ENCODE measurements at places on chromosomes 13 and 19. TPM values are rescaled to one million over a fixed set of nuclear protein-coding genes. Genes with fewer than 3 reads are reported as not detected.
A peak's percentile ranks its signal among the peaks of the same experiment; 100 is the strongest.

- no peak for DNase-seq
These were observed 13.0 kb downstream of the LRP3 start for GRCh38 chr19:33207040-33207620.

C19orf67 gene
- total RNA-seq = not detected

DNA sequence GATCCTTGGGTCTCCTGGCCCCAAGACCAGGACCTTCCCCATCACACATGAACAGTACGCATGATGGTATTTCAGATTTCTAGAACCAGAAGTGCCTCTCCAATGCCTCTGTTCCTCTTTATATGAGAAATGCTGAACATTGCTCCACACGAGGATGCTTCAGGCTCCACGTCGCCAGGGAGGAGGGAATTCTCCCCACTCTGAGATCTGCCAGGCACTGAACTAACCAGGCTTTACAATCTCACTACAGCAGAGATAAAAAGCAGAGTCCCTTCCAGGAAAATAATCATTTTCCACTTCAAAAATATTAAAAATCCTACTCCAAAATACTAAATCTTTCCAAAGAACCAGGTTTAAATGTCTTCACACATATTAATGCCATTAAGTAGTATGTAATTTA, 10.4 kb downstream of the DOCK9 start:
- DNase-seq = no peak

- no peak for DNase-seq
These were observed 12.4 kb downstream of the ZNF780A start for GRCh38 chr19:40078377-40078776.

GRCh38 chr13:52849291-52850071, 1.0 kb upstream of the PCDH8 start:
- no peak for DNase-seq

- DNase-seq = no peak
These were observed 727 bp downstream of the CD37 start for GRCh38 chr19:49335784-49336481.

DNA sequence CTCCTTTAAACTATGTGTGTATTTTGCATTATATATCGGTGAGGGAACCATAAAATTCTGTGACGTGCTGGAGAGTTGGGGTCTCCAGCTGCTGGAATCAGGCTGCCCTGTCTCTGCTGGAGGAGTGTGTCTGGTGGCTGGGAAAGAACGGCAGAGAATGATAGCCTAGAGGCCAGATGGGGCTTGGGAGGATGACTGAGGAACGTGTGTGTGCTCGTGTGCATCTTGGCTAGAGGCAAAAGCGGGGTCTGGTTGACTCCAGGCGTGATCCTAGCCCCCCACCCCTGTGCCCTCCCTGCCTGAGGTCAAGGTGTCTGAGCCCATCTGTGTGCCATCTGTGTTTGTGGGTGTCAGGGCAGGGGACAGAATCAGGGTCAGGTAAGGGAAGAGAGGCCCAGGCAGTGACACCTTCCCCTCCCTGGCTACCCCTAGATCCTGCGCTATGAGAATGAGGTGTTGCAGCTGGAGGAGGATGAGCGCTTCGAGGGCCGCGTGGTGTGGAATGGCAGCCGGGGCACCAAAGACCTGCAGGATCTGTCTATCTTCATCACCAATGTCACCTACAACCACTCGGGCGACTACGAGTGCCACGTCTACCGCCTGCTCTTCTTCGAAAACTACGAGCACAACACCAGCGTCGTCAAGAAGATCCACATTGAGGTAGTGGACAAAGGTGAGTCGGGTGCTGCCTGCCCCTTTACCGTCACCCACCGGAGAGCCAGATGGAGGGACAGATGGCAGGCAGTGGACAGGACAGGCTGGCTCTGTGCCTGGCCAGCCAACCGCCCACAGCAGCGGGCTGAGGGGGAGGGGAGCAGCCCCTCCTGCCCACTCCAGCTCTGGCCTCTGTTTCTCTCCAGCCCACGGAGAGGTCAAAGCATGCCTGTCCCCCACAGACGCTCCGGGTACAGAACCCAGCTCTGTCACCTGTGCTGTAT, 3.1 kb downstream of the SCN1B start:
- DNase-seq = no peak

DNA sequence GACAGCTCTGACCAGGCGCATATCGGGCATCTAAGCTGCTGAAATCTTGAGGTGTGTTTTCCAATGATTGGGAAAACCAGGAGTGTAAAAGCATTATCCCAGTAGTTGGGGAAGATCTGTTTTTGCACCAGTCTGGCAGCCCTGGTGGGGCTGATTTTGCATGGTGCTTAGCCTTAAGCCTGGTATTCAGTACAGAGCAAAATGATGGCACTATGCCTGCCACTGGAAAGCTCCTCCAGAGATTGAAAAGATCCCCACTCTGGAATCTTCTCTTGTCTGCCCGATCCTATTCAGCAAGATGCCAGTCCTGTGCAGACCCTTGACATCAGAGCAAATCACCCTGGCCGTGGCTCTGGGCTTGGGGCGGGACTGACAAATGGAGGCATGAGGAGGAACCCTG, 44.7 kb upstream of the SIAH3 start:
- no peak for DNase-seq

- DNase-seq = no peak
These were observed 7.5 kb upstream of the MEX3D start for GRCh38 chr19:1575323-1576241.

DNA sequence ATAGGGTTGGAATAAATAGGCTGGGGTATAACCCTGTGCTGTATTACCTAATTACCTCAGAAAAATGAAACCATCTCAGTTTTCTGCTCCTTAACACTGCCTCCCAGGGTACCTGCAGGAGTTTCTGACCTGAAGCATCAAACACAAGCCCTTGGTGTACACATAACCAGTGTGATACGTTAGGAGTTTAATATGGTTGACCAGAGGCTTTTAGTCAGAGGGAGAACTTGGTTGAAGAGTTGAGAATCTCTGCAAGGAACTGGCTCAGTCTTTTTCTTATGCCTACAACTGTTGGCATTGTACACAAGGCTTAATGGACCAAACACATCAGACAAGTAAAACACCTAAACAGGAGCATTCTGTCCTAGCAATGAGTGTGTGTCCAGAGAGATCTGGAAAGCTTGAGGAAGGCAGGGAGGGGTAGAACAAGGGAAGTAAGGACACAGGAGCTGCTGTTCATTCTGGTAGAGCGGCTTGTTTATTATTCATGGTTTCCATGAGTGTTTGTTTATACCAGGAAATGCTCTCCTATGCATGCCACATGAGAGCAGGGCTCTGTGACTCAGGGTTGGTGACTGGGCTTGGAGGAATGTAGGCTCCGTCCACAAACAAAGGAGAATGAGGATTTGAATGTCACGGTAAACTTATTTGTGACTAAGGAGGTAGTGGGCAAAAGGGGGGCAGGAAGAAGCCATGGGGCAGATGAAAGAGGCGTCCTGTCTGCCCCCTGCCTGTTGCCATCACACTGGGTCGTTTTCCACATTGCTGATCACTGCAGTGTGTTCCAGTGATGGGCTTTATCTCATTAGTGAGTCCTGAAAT, 11.9 kb upstream of the SPATA13 start:
- DNase-seq = no peak

DNA sequence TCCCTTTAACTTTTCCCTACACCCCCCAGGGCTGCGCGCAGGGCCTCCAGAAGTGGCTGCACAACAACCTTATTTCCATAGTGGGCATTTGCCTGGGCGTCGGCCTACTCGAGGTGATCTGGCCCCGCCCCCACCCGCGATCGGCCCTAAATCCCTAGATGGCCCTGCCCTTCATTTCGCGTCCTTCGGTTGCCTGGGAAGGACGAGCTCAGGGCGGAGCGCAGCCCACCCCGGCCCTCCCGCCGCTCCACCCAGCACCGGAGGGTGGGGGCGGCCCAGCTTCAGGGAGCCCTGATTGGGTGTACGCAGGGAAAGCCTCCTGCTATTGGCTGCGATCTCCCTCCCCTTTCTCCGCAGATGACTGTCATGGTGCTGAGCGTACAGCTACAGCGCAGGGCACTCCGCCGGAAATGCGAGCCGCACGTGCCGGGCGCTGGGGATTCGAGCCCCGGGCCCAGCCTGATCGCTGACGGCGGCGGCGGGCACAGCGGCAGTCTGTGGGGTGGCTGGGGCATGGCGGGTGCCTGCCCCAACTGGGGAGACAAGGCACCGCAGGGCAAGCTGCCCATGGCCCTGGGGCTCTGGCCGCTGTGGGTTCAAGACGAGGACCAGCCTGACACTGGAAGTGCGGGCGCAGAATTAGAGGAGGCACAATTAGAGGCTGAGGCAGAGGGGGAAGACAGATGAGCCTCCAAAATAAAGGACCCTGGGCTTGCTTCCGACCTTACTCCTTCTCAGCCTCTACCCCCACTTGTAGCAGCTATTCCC, 4.3 kb downstream of the CD37 start:
- DNase-seq = peak; percentile 57

- DNase-seq = no peak
These were observed 12.1 kb upstream of the PEX11G start for GRCh38 chr19:7500811-7501450.

DNA sequence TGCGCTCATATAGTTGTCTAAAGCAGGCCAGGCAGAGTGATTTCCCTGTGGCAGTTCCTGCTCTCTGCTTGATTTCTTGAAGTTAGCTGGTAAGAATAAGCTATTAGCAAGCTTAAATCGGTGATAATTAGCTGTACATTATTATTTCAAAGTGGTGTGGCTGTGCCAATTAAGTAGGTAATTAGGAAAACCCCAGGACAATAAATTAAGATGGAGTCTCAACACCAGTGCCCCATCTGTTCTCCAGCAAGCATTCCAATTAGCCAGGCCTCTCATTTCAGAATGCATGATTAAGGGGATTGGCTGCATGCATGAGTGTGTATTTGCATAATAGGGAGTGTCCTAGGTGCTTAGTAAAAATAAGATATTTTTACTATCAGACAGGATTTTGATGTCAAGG, 342.3 kb downstream of the GPC5 start:
- DNase-seq = no peak

DNA sequence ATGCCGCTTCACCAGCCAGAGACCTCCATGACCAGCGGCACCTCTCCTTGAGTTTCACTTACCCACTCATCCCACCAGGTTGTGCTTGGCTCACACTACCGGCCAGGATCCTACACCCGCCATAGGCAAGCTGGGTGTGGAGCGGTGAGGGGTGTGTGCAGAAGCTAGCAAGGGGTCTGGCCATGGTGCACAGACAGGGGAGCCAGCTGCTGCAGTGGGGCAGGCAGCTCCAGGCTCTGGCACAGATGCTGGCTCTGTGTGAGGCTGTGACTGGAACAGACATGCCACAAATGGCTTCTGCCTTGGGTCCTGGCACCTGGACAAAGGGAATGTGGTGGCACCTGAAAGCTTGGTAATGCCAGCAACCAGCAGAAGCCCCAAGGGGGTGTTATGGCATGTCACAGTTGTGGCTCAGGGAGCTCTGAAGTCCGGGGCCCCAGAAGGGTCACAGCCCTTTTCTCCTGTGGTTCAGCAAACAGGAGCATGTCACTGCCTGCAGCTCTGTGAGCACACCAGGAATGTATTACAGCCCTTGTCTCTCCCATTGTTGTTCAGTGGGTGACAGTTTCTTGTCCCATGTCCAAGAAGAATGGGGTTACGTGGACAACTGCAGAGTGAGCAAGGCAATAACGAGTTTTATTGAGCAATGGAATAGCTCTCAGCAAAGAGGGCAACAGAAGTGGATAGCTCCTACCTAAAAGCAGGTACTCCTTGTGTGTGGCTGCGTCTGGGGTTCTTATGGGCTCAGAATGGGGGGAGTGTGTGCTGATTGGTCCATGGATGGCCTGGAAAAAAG, 2791.0 kb upstream of the PCDH20 start:
- DNase-seq = no peak

ZIC2 gene
- total RNA-seq = not detected

DNA sequence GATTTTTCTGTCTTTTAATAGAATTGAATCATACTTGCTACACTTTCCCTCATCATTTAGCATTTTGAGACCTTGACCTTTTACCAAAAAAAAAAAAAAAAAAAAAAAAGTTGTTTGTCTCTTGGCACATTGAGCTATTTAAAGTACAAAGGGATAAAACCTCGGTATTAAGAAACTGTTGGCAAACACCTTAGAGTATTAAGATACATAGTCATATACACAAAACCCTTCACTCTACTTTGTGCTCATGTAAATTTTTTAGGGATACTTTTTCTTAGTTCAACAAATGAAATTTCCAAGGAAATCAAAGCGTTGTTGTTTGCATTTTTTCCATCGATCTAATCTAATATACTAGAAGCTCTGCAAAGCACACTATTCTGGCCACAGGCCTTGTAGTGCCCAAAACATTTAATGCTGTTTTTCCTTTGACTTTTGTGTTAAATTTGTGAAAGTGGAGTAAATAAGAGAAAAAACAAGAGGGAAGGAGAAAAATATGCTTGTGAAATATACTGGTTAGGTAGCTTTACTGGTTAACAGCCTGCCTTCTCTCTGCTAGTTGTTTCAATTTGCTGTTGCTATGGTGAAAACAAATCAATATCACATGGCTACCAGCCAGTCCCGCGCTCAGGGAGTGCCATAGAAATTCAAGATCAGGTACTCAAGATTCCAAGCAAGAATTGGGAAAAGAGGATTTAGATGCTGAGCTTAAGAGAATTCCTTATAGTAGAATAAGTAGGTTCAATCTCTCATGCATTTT, 2.6 kb downstream of the MBNL2 start:
- no peak for DNase-seq

- DNase-seq = no peak
These were observed 367.0 kb downstream of the NALCN start for GRCh38 chr13:101049166-101049850.

- no peak for DNase-seq
These were observed 7.8 kb downstream of the NFIX start for GRCh38 chr19:13003081-13003480.

ZNF888 gene
- total RNA-seq = 1.4 TPM

DNA sequence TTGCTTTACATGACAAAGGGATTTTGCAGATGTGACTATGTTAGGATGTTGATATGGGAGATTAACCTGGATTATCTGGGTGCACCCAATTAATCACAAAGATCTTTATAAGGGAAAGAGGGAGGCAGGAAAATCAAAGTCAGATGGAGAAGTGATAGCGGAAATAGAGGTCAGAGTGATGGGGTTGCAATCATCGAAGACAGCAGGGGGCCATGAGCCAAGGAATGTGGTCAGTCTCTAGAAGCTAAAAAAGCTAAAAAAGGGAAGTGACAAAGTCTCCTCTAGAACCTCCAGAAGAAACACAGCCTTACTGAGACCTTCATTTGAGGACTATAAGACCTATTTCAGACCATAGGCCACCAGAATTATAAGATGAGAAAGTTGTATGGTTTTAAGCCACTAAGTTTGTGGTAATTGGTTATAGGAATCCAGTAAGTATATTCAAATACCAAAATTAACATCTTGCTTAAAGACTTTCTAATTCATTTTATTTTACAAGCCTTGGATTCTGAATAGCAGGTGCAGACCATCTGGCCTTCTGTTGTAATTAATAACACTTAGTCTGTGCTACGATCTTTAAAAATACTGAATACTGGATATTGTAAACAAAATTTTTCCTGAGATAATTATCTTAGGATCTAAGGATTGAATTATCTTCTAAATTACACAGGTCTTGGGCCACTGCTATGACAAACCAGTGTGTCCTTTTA, 493.4 kb upstream of the PCDH20 start:
- no peak for DNase-seq

LILRA2 gene
- 3.1 TPM for total RNA-seq

DNA sequence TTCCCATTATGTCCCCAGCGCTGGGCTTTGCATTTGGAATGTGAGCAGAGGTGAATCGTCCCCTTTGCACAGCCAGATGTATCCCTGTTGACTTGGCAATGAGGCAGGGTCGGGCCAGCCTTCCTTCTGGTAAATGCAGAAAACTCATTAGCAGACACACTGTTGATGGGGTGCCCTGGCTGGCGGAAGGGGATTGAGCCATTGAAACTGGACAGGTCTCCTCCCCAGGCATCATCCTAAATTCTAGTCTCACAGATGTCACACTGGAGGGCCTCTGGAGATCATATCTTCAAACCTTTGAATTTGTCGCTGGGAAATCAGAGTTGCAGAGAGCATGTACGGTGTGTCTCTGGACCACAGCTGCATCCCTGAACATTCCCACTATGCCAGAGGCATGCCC, 219.5 kb upstream of the TSHZ3 start:
- DNase-seq = no peak
